AG04450 (cell line): ENCODE measurements at places on chromosomes 11 and 22.

DNA sequence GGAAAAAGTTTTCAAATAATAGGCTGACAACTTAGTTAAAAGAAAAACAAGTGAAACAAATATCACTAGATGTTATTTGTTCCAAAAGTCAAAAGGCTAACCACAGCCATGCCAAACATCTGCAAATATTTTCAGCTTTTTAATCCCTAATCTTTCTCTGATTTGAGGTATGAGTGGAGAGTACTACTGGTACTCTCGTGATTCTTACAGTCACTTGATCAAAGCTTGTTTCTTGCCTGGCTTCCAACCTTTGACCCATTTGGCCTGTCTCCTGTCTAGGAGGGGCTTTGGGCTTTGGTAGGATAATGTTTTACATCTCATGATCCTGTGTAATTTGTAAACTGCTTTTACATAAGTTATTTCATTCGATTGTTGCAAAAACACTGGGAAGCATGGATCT lies 301.8 kb upstream of the SORL1-AS1 start:
- DNase-seq, result no peak

GRCh38 chr11:111829185-111829968 lies 42.0 kb downstream of the ALG9 start:
- no peak for DNase-seq

GRCh38 chr11:6268820-6269219 lies 9.2 kb downstream of the CCKBR start:
- DNase-seq, result no peak

DNA sequence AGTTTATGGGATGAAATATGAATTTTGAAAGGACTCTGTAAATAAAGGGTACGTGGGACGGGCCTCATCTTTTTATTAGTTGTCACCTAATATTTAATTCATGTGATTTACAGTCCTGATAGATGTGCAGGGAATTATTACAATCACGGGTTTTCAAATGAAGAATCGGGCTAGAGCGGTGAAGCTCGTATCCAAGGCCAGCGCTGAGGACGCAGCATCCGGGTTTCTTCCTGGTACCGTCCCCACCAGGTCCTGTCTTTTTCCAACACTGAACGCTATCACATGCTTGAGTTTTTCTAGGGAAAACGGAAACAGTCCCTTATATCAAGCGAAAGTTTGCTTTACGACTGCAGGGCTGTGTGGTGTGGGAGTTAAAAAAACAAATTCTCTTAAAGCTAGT lies 787 bp downstream of the SMDT1 start:
- DNase-seq, result no peak

GRCh38 chr22:44723801-44724200 lies 21.8 kb downstream of the PRR5 start:
- no peak for DNase-seq

DNA sequence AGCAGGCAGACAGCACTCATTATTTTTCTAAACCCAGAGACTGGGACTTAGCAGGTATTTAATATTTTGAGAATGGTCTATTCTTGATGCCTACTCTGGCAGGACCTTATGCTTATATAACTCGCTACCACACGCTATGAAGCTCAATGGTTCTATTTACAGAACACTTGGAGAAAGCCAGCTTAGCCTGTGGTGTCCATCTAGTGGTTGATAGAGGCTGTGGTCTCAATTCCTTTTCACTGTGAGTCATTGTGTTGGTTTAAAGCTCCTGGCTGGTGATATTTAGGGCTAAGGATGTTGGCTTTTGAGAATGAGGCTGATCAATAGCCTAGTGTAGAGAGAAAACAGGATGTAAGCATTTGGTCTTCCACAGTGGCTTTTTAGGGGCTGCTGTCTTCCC lies 206.4 kb downstream of the DBX1 start:
- peak; percentile 62 for DNase-seq
